NCI-H510A (cell line): ENCODE measurements at places on chromosomes 2 and 18.

- DNase-seq, result peak; percentile 31
These were observed 30.7 kb downstream of the ATP8B1 start for GRCh38 chr18:57772387-57772799.

DNA sequence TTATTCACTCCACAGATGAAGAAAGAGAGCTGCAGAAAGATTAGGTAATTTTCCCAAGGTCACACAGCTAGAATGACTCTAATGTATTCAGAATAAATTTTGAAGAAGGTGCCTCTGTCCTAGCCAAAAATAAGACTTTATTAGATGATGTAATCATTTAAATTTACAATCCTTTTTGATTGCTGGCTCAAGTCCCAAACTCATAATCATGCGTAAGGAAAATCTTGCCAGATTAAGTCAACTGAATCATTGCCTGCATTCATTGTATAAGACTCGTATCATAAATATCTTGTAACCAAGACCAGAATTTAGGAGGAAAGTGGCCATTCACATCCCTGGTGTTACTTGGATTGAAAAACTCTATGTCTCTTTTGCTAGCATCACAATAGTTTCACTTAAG is 53.1 kb upstream of the STK39 start:
- no peak for DNase-seq

DNA sequence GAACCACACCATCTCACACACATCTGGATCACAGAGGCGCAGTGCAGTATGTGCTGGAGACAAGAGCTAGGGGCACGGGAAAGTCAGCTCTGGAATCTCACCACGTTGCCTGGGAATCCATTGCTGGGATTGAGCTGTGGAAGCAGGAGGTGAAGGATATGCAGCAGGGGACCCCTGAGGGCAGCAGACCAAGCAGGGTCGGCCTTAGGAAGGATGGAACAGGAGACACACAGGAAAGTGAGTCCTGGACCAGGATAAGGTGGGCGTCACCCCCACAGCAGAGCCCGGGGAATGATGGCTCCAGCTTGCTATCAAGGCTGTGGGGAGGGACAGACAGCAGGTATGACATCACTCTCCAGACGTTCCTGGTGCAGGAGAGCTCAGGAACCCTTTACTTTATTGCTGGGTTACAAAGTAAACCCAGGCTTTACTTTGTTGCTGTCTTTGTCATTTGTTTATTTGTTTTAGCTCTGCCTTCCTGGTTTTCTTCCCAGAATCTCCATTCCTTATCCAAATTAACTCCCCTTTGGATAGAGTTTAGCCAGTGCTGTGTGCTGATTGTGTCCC is 329.8 kb upstream of the MYT1L start:
- no peak for DNase-seq

DNA sequence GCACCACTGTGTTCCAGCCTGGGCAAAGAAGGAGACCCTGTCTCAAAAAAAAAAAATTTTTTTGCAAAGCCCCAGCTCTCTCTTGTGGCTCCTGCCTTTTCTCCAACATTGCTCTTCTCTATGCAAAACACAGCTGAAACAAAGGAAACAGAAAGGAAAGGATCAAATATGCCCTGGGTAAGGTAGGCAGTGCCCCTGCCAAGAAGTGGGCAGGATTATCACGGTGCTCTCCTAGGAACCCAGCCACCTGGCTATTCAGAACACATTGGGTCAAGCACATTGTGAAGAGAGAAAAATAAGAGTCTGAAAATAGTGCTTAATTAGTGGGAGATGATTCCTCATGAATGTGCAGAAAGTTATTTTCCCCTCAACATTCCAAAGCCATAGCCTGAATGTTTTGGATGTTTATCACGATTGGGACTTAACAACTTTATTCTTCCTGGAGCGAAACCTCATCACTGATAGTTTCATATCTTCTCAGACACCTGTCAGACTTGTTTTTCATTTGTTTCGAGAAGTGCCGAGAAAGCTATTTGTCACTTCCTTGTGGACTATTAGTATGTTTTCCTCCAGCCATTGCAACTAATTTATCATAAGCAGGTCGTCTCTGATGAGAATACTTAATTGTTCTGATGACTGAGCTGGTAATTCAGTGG is 42.7 kb upstream of the RPL31 start:
- no peak for DNase-seq

- DNase-seq, result no peak
These were observed 305.3 kb downstream of the NDUFA10 start for GRCh38 chr2:239719791-239720360.
